ENCODE measurements at places on chromosomes 3 and 15. TPM values are rescaled to one million over a fixed set of nuclear protein-coding genes. Genes with fewer than 3 reads are reported as not detected.

- DNase-seq = no peak
Measured at GRCh38 chr3:189365609-189366564, 194.1 kb downstream of the TPRG1 start.

- no peak for DNase-seq
Measured at GRCh38 chr3:34020726-34021680, 222.6 kb downstream of the PDCD6IP start.

The ITIH3 gene
- 0.35 TPM for total RNA-seq

The CMTM7 gene
- 2.7 TPM for total RNA-seq

The TFRC gene
- total RNA-seq = 56.4 TPM

GRCh38 chr3:126558336-126559071, at the start of gene C3orf22:
C3orf22 (minus strand) TSS chr3:126558932; CDS start chr3:126553390, 5,542 bp downstream.
- DNase-seq = no peak

DNA sequence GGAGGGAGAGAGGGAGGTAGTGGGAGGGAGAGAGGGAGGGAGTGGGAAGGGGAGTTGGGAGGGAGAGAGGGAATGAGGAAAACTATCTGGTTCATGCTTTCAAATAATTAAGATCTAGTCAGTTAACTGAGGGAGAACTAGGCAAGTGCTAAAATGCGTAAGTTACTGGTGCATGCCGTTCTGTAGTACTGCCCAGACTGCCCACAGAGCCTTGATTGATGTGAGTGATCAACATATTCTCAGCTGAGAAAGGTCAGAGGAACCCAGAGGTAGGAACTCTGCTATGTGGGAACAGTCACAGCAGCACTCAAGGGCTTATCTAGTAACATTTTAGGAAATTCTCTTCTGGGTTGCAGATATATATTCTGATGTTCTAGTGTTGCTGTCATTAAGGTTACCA, 149.8 kb upstream of the ROBO1 start:
- DNase-seq = no peak

The GJD2 gene
- not detected for total RNA-seq

- no peak for DNase-seq
Measured at GRCh38 chr15:27241943-27242342, 271.0 kb downstream of the GABRG3 start.

The DAZL gene
- total RNA-seq = not detected

DNA sequence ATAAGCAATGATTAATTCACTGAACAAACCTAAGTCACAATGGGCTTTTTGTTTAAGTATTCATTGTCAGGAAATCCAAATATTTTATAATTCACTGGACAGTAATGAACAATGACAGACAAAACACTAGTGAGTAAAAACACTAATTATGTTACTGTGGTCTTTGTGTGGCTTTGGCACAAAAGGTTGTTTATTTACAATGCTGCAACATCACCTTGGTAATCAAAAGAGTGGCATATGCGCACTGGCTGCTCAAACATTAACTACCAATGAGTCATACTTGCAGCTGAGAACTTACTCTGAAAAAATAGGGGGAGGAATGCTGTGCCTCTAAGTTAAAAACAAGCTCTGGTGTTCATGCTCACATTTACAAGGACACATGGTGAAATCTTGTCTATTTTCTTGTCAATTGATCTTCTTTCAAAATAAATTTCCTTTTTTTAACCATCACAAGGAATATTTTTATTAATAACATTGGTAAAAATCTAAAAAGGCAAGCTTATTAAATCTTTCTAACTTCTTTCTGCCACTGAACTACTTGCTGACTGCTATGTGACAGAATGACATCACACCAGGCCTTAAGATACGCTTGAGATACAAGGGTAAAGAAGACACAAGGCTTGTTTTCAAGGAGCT, 85.2 kb upstream of the PPIB start:
- no peak for DNase-seq

DNA sequence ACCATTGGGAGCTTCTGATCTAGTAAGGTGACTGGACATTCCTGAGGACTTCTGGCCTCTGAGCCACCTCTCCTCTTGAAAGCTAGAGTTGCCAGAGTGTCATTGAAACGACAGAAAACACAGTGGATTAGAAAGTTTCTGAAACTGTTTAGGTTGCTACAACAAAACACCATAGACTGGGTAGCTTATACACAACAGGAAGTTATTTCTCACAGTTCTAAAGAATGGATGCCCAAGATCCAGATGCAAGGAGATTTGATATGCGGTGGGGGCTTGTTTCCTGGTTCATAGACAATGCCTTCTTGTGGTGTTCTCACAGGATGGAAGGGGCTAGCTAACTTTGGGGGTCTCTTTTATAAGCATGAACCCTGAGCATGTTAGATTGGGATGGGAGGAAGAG, 43.3 kb upstream of the ZNF385D start:
- no peak for DNase-seq

The DHX30 gene
- total RNA-seq = 45.3 TPM

The MKRN2OS gene
- total RNA-seq = not detected

All from Right ventricle myocardium superior (tissue), 1 donor.